Activated CD4-positive, alpha-beta T cell treated with anti-CD3 and anti-CD28 coated beads, Interleukin-2, amount 10 ng/mL, durations not matched to agents 7 days and 5 days (primary cell): ENCODE measurements at places on chromosomes 7 and 10. TPM values are rescaled to one million over a fixed set of nuclear protein-coding genes. Genes with fewer than 3 reads are reported as not detected.
A peak's percentile ranks its signal among the peaks of the same experiment; 100 is the strongest.

GRCh38 chr10:97575127-97575668 is 2.6 kb downstream of the ANKRD2 start:
- no peak for DNase-seq

DNA sequence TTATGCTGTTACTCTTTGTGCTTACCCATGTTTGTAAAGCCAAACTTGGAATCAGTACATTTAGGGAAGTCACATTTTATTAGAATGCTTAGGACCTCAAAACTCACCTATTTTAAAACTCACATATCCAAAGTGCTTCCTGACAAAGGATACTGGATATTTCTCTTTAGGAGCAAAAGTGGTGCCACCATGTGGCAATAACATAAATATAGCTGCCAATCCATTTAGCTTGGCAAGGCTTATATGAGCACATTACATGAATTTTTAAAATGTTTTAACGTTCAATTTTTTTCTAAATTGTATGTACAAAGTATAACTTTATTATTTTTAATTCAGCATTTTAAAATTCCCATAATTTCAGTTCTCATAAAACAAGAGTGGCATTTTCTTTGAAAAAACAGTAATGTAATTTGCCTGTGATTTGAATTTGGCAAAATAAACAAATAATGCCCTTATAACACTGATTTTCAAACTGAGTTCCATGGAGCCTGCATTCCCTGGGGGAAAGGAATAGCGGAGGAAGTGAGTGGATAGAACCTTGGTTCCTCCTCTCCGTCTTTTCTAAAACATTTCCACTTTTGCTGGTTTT is 75.4 kb downstream of the HDAC9 start:
- DNase-seq, result no peak

DNA sequence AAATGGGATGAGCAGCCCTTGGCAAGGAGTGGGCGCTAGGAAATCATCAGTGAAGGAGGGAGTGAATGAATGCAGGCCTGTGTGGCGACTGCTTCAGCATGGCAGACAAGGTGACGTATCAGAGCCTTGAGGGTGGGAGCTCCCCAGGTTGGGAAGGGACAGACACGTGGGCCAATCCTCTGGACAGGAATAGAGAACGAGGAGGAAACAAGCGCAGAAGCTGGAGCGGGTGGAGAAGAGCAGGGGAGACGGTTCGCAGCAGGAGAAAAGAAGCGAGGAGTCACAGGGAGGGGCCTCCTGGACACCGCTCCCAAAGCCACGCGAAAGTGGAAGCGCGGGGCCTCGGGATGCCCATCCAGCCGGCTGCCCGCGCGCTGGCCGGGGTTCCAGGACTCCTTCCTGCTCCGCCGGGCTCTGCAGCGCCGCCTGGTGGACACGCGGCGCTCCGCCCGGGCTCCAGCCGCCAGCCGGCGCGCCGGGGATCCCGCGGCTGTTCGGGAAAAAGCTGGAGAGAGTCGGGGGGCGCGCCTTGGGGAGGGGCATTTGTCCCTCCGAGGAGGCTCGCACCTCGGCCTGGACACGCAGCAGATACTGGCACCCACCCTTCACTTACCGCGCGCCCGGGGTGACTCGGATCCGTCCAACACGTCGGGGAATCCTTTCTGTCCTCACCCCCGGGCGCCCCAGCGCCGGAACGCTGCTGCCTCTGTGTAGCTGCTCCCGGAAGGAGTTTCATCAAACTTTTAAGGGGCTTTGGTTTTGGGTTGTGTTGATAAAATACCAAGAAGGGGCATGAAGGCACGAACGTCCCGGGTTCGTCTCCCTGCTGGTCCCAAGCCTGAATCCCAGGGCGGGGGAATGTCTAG is 6.3 kb downstream of the ZNF503 start:
- DNase-seq, result peak; percentile 17

DNA sequence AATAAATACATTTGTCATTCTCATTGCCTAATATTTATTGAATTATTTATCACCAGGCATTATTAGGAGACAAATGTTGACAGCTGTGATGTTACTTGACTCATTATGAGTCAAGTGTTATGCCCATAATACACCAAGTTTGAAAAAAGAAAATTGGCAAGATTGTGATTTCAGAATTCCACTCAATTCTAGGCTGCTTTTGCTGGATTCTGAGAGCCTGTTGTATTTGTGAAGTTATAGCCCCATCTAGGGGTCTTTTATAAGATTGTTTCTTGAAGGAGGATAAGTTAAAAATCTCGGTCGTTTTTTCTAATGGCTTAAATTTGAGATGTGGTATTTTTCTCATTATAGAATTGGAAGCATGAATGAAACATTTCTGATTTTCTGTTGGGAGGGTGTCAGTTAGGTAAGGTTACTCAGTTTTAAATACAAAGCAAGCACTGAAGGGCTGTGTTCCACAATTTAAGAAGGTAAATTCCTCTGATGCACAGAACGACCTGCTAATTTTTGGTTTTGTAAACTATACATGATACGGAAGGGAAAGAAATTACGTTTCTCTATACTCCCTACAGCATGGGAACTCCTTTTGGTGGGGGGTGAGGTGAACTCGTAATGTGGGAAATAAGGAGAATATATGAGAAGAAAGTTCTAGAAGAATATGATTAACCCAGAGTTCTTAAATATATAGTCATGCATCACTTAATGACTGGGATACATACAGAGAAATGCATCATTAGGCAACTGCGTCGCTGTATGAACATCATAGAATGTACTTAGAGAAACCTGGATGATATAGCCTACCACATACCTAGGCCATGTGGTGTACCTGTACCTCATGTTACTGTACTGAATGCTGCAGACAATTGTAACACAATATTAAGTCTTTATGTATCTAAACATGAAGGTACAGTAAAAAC is 2.6 kb downstream of the STK31 start:
- no peak for DNase-seq

DNA sequence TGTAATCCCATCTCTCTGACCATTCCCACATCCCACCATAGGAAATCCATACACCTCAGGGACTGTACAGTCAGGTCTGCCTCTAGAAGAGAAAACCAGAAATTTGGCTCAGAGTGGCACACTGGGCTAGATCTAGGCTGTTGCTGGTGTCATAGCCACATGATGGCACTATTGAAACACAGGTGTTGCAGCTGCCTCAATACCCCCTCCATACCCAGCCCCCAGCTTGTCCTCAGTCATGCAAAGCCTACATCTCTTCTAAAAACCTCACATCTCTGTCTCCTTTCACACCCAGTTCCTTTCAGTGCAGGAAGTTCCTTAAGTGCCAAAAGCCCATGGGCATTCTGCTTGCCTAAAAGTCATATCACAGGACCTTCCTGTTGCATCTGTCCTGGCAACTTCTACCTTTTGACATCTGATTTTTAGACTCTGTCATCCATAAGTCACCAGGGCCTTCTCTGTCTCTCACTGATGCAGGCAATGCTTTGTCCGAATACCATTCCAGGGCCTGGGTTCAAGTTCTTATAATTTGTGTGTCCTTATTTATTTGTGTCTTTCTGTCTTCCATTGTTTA is 27.0 kb upstream of the HIBADH start:
- peak; percentile 8 for DNase-seq

DNA sequence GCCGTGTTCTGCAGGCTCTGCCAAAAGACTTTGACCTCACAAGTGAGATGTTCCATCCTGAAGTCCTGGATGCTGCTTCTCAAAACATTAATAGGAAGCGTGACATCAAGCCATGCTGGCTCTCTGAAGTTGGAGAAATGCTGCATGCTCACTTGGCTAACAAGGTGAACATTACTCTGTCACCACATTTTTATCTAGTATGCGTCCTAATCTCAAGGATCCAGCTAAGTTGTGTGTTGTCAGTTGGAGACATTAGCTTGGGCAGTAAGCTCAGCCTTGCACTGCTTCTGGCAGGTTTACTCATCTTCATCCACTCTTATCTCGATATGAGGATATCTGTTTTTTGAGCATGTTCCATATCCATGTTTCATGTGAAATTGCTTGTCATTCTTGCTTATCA is 165.2 kb downstream of the SDK1 start:
- DNase-seq, result no peak

GRCh38 chr10:11742779-11743298 is 657 bp downstream of the ECHDC3 start:
- DNase-seq, result no peak

DNA sequence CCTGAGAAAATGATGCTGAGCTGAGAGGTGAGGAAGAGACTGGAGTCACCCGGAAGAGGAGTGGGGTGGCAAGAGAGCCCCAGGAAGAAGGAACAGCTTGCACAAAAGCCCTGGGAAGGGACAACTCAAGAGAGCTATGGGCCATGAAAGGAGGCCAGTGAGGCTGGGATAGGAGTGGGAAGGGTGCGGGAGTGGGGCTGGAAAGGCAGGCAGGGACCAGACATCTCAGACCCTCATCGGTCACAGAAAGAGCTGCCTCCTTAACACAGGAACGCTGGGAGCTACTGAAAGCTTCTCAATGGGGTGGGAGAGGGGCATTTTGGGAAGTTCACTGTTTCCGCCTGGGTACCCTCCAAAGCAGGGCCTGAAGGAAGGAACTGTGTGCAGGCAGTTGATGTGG is 122.0 kb upstream of the UNC5B start:
- no peak for DNase-seq

DNA sequence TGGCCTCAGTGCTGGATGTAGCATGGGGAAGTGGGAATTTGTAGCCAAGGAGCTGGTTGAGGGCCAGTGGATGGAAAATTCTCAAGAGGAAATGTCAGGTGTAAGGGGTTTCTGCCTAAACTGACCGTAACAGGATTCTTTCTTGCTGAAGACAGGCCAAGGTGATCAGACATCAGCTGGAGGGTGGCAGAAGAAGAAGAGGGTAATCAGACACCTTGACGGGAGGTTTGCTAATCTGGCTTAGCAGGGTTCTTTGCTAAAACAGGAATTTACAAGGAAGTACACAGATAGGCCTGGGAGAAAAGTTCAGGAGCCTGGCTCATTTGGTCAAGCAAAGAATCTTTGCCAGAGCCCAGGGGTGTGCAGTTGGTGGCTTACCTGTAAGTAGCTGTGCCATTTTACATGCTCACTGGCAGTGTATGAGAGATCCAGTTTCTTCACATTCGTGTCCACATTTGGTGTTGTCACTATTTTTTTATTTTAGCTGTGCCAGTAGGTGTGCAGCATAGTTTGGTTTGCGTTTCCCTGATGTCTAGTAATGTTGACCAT is 73.7 kb downstream of the BMPR1A start:
- no peak for DNase-seq

GRCh38 chr7:133386205-133386604 is 133.3 kb downstream of the EXOC4 start:
- DNase-seq, result no peak

DNA sequence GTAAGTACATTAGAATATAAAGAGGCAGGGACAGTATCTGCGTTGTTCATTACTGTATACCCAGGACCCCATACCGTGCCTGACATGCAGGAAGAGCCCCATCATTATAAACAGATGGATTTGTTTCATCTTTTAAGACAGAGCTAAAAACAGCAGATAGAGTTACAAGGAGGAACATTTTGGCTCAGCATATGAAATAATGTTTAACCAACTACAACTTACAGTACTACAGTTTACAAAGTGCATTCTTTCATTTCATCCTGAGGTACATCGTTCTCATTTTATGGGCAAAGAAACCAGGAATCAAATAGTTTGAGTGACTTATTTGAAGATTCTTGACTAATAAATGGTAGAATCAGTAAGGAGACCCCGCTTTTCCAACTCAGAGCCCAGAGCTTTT is 38.1 kb upstream of the AGBL3 start:
- no peak for DNase-seq

DNA sequence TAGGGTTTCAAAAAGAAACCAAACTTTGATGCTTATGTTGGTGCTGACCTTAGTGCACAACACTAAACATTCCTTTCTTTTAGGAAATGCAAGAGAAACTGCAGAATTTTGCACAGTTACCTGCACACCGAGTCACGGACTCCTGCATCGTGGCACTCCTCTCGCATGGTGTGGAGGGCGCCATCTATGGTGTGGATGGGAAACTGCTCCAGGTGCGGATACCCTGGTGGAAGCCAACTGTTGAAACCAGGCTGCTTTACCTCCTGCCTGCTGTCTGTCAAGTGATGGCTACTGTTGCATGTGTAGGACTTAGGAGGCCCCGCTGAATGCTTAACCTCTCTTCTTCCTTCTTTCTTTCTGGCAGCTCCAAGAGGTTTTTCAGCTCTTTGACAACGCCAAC is 11.7 kb downstream of the CASP2 start:
- peak; percentile 74 for DNase-seq

DNA sequence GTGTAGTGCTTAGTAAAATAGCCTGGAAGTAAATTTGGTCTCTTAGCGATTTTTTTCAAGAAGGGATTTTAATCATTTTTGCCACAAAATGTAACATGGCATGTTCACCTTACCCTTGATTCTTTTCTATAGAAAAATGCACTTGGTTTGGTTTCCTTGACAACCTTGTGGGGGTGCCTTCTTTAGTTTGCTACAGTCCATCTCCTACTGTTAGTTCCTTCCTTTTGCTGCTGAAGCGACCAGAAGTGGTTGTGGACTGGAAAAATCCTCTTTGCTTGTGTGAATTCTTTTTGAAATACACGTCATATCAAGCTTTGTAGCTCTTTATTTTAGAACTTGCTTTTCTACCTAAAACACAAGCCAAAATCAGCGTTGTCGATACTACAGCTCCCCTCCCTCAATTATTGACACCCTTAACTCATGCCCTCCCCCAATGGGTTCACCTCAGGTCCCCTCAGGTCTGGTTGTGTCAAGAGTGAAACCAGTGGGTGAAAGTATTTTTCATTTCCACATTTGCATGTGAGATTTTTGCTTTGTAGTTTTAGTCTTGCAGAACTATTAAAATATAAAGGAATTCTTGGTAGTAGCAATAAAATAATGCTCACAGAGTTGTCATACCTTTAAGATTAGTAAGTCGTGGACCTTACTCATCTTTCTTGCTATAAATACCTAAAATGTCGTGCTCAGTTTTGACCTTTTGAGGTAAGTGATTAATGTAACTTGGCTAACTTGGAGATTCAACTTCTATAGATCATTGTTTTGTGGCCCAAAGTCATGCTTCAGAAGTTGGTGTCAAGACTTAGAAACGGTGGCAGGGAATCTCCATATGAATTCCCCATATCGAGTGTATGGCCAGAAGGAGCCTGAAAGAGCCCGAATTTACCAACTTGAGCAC is 1.5 kb downstream of the ACTR3B start:
- DNase-seq, result no peak

DNA sequence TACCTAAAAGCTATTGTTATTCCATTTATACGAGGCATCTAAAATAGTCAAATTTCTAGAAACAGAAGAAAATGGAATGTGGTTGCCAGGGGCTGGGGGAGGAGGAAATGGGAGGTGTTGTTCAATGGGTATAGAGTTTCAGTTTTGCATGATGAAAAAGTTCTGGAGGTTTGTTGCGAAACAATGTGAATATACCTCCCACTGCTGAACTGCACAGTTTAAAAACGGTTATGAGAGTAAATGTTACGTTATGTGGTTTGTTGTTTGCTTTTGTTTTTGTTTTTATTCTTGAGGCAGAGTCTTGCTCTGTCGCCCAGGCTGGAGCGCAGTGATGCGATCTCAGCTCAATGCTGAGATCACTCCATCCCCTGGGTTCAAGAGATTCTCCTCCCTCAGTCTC is 64.9 kb upstream of the NRBF2 start:
- no peak for DNase-seq

Gene C10orf62
- total RNA-seq, result not detected

Gene HMX3
- total RNA-seq, result not detected

Gene SP4
- 38.8 TPM for total RNA-seq

Gene SOSTDC1
- total RNA-seq, result not detected

Gene DGKI
- 0.25 TPM for total RNA-seq

Gene CPA2
- total RNA-seq, result not detected
